ENCODE measurements at places on chromosomes 1 and 21.

DNA sequence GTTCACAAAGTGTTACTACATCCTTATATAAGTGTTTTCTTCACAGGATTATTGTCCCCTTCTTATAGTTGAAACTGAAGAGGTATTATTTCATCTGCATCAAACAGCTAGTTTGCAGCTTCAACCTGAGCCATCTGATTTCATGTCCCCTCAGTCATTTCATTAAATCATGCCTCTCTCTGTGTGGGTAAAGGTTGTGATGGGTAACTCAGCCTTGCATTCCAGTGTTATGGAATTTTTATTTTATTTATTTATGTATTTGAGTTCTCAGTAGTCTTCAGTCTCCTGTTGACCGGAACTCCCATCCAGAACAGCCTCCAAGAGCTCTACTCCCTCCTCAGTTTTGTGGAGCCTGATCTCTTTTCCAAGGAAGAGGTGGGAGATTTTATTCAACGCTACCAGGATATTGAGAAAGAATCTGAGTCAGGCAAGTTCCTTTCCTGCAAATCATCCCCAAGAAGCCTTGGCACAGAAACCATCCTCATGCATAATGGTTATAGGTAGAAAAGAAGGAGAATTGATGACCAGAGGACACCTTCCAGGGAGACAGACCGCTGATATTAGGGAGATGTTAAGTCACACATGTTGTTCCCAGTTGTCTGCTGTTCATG is 21.8 kb downstream of the CHD1L start:
- DNase-seq, result no peak

DNA sequence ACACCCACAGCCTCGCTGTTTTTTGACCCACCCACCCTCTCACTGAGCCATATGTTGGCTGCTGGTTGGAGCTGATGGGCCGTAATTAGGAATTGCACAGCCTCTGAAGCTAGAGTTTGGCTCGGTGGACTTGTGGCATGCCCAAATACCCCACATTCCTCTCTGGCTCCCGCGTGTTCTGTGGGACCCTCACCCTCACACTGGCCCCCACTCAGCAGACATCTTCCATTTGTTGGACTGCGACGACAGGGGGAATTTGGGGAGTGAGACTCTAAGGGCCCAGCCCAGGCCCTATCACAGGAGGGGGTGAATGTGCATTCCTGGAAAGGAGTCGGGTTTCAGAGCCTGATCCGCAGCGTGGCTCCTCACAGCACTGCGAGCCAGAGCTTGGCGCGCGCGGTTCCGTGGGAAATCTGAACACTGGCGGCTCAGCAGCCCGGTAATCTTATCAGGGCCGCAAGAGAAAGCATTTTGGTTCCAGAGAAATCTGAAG is 5.2 kb downstream of the RCSD1 start:
- DNase-seq, result no peak

DNA sequence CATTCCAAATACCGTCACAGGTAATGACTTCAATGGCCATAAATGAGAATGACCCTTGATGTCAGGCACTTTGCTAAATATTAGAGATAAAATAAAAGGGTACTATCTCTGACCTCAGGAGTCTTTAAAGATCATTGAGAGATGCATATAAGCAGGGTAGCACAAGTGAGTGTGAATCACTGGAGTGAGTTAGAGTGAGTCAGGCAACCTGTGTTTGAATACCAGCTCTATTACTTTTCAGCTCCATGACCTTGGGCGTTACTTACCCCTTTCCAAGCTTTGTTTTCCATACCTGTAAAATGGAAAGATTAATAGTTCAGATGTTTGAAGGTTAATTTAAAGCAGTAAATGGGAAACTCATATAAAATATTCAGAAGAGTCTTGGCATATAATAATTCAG is 1058.0 kb upstream of the ADGRL4 start:
- DNase-seq, result no peak

GRCh38 chr1:147612366-147612765 is 58.0 kb downstream of the ACP6 start:
- no peak for DNase-seq

DNA sequence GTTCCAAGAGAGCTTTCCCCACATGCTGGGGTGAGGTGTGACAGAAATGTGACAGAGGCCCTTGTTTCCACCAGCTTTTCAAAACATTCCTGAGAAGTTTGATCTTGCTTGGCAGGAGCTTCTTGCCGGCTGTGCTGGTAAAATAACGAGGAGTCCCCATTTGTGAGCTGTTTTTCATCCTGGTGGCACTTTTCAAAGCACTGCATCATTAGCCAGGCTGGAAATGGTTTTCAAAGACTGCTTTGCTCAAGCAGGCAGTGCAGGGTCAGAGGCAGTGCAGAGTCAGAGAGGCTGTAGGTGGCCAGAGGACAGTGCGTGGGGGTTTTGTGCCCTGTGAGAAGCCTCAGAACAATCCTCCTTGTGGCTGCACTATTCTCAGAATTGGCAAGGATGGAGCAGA is 75.8 kb upstream of the KCNA3 start:
- no peak for DNase-seq

- DNase-seq, result no peak
Observed at GRCh38 chr1:145958734-145959133, 917 bp upstream of the LIX1L start.

- DNase-seq, result no peak
Observed at GRCh38 chr1:82346141-82346540, 545.4 kb downstream of the ADGRL2 start.

DNA sequence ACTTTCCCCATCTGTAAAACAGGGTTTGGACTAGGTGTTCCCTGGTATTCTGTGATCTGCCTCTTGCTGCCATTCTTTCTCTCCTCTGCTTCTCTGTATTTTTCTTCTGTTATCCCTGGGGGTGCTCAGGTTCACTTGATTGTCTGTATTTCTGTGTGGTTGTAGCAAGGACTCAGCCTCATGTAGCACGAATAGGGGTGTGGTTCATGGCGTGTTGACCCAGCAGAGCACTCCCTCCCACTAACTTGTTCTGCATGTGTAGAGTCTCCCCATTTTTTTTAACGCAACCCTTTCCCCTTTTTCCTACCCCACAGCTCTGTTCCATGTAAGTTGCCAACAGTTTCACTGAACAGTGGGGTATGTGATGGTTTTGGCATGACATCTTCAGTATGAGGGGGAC is 1.2 kb upstream of the BNIPL start:
- DNase-seq, result no peak

GRCh38 chr1:218424502-218424901 is 79.4 kb downstream of the TGFB2 start:
- no peak for DNase-seq

DNA sequence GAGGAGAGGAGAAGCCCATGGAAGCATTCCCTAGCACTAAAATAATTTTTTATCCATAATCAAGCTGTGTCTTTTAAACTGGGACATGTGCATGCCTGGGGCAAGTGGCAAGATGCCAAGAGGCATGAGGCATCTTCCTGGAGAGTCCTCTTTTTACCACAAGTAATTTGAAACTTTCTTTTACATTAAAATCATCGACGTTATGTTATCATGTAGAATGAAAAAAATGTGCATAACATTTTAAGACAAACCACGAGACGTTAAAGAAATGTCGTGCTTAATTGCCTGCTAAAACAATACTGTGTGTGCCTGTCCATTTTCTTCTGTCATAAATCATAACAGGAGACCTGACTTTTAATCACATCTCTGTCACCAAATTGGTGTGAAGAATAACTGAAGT is 1.5 kb downstream of the STYXL2 start:
- DNase-seq, result no peak

- no peak for DNase-seq
Observed at GRCh38 chr1:232922485-232922884, 27.9 kb upstream of the NTPCR start.

- no peak for DNase-seq
Observed at GRCh38 chr1:32464716-32465577, at the start of gene ZBTB8B. Gene ZBTB8B, plus strand, starts transcription at chr1:32465072. Its CDS starts 5,553 bp downstream, at chr1:32470625.

GRCh38 chr1:90190523-90190922 is 195.6 kb downstream of the ZNF326 start:
- no peak for DNase-seq

- no peak for DNase-seq
Observed at GRCh38 chr1:32182060-32182459, 2.6 kb downstream of the TXLNA start.

GRCh38 chr1:91817211-91817905 is 68.6 kb downstream of the TGFBR3 start:
- no peak for DNase-seq

GRCh38 chr1:43582162-43582566 is 51.5 kb downstream of the PTPRF start:
- DNase-seq, result no peak

DNA sequence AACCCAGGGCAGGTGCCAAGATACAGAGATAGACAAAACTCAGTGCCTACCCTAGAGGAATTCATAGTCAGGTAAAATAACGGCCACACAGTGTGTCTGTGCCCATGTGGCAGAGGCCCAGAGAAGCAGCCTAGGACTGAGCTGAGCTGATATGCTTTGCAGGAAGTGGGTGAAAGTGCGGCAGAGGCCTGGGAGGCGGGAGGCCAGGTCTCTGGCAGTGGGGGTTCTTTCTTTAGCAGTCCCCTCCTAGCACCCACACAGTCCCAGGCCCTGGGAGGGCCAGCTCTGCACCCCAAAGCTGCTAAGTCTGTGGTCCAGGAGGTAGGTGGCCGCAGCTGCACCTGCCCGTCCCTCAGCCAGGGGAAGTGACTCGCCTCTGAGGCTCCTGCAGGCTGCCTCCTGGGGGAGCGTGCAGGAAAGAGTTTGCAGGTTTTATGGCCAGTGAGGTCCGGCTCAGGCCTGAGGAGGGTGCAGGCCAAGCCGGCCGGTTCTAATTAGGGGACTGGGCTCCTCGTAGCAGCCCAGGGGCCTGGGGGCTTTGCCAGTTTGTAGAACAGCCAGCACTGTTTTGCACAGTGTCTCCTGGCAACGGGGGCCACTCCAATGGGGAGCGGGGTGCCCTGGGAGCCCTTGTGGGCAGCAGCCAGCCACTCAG is 107.9 kb downstream of the SPSB1 start:
- no peak for DNase-seq

GRCh38 chr1:221602830-221603229 is 139.1 kb downstream of the DUSP10 start:
- DNase-seq, result no peak

- DNase-seq, result no peak
Observed at GRCh38 chr21:23960769-23961168, 1646.5 kb downstream of the MRPL39 start.

DNA sequence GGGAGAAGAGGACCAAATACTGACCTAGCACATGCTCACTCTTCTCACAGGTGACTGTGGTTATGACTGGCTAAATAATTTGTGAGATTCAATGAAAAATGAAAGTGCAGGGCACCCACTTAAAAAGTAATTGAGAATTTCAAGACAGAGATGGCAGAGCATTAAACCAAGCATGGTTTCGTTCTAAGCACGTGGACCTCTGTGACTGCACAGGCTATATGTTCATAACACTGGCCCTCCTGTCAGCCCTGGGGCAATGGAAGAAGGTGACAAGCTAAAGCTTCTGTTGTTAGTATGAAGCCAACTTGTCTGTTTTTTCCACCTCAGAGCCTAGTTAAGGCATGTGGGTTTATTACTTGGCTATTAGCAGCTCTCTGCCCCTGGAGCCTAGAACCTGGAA is 130.9 kb downstream of the FASLG start:
- DNase-seq, result no peak

GRCh38 chr1:180643693-180644092 is 11.9 kb downstream of the XPR1 start:
- DNase-seq, result no peak

DNA sequence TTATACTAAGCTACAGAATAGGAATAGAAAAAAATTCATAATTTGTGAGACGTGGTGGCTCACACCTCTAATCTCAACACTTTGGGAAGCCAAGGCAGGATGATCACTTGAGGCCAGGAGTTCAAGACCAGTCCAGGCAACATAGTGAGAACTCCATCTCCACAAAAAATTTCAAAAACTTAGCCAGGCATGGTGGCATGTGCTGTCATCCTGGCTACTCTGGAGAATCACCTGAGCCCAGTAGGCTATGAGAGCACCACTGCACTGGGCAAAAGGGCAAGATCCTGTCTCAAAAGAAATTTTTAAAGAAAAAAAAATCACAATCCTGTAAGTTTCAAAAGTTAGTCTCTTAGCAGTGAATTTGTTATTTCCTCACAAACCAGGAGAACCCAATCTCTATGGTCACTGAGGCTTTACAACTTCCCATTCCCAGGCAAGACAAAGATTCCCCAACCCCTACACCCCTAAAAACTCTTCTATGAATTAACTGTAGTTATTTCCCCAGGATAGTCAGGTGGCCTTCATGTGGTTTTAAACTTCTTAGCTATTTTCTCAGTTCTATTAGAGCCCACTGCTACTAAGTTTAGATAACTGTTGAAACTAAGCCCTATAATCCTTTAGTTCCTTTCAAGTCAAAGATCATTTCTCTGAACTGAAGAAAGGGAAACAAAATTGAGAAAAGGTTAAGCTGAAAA is 74.5 kb downstream of the FOXJ3 start:
- DNase-seq, result no peak

GRCh38 chr1:180135535-180135934 is 19.1 kb upstream of the QSOX1 start:
- DNase-seq, result no peak

DNA sequence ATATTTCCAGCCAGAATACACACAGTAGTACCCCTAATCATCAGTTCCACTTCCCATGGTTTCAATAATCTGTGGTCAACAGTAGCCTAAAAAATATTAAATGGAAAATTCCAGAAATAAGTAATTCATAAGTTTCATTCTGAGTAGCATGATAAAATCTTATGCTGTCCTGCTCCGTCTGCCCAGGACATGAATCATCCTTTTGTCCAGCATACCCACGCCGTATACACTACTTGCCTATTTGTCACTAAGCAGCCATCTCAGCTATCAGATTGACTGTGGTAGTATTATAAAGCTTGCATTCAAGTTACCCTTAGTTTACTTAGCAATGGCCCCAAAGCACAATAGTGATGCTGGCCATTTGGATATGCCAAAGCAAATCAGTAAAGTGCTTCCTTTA is 118.7 kb downstream of the SLC5A9 start:
- DNase-seq, result no peak

- DNase-seq, result no peak
Observed at GRCh38 chr21:46515109-46515508, 56.4 kb downstream of the DIP2A start.

DNA sequence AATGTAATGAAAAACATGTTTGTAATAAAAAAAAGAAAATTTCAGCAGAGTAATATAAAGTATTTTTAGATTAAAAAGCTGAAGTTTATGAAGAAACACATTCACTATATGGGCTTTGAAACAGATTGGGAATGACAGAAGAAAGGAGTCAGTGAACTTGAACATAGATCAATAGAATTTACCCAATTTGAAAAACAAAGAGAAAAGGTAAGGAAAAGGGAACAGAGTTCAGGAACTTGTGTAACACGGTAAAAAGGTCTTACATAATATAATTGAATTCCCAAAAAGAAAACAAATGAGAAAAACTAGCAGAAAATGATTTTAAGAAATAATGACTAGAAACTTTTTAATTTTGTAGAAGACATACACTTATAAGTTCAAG is 206.8 kb downstream of the KCNT2 start:
- DNase-seq, result no peak

GRCh38 chr1:156625436-156626078 is 6.3 kb downstream of the HAPLN2 start:
- DNase-seq, result no peak

Data from esophagus squamous epithelium (tissue), 5 donors.